ENCODE measurements at places on chromosomes 12 and 14.

GRCh38 chr12:14995583-14996425, 23.0 kb downstream of the PDE6H start:
- peak; percentile 35 for DNase-seq

DNA sequence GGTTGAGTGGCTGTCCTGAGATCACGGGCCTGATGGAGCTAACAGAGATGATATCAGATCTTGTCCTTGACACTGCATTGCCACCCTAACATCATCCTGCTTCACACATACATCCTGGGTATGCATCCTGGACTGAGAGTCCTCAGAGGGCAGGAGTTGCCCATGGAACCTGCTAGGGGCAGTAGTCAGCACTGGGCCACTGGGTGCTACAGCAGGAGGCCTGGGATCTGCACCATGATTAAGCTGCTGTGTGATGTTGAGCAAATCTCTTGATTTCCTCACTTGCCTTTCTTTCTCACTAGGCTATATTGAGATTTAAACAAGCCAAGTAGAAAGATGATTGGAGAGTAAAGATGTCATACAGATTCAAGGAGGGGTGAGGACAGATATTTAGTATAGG, 22.1 kb upstream of the EIF4B start:
- DNase-seq = no peak

DNA sequence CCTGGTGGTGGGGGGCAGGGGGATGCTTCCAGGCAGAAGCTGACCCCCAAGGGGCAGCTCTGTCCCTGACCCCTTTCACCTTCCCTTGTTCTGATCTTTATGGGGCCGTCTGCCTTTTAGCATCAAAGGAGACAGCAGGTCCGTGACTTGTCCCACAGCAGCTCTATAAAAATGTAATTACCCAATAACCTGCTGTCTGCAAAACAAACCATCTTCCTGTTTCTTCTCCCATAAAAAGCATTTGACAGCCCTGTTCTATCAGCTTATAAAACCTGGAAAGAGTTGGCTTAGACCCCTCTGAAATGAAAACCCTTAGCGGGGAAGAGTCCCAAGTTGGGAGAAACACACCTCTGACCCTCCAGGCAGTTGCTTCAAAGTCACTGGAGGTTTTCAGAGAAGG, 416.9 kb downstream of the MED13L start:
- DNase-seq = no peak

DNA sequence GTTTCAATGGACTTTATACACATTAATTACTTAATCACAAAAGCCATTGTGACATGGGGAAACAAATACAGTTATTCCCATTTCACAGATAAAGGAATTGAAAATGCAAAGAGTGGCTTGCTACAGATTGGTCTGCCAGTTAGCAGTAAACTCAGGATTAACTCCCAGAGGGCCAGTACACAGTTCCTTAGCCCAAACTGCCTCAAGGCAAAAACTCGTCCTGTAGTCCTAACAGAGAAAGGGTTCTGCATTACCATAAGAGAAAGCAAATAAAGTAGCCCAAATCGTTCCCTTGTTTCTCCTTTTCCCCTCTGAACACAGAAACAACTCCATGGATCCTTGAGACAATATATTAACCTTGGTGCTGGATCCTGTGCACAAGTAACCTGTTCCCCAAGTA, 274.4 kb downstream of the LRIG3 start:
- DNase-seq = no peak

DNA sequence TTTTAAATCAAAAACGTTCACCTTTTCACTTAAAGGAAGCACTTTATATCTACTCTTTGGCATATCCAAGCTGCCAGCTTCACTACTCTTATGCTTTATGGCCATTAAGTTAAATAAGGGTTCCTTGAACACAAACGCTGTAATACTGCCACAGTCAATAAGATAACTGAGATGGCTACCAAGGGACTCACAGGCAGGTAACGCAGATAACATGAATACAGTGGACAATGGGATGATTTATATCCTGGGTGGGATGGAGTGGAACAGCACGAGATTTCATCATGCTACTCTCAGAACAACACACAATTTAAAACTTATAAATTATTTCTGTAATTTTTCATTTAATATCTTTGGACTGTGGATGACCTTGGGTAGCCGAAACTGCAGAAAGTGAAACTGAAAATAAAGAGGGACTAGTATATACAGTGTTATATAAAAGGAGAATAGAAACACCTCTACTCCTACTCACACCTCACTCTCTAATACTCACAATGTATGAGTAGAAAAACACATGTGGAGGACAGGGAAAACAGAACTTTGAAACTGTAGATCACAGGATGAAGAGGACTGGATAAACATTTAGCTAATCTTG, 367.3 kb downstream of the C12orf50 start:
- no peak for DNase-seq

- no peak for DNase-seq
Observed at GRCh38 chr12:16020031-16020430, 108.9 kb downstream of the DERA start.

DNA sequence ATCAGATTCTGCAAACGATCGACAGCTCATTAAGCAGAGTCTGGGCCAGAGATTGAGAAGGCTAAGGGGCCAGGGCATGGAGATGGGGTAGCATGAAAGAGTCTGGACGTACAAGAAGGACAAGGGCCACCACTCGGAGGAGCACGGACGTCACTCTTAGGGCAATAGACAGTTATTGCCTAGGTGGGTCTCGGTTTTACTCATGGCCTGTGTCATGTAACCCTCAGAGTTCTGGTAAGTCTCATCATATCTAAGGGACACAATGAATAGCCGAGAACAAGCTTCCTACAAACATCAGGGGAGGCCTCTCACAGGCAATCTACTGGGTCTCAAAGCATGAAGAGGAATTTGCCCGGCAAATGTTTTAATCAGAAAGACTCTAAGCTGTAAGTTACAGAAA, 30.4 kb upstream of the ITPK1 start:
- DNase-seq = no peak

GRCh38 chr12:26730481-26731350, 102.3 kb downstream of the ITPR2 start:
- DNase-seq = no peak

DNA sequence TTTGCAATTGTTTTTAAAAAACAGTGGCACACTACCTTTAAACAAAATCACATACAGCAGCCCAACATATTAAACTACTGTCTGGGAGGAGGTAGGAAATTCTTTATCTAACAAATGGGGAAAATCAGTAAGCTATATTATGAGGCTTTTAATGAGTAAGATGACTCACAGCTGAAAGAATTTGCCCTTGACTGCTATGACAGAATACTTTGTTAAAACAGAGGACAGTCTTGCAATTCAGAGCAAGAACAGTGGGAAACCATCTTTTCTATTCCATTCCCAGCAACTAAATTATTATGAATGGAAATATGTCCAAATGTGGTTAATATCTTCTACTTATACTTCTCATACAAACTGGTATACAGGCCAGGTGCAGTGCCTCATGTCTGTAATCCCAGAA, 49.2 kb upstream of the SGPP1 start:
- peak; percentile 50 for DNase-seq

DNA sequence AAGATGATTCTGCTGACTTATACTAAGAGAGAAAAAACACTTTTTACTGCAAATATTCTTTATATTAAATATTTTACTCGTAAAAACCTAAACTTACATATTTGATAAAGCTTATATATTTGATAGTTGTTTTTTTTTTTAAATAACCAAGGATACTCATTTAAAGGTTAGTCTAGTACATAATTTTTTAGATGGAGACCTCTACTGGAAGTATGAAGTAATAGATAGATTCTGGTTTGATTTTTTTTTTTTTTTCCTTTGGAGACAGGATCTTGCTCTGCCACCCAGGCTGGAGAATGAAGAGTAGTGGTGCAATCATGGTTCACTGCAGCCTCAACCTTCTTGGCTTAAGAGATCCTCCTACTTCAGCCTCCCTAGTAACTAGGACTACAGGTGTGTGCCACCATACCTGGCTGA, 16.4 kb downstream of the ARID2 start:
- DNase-seq = peak; percentile 51

DNA sequence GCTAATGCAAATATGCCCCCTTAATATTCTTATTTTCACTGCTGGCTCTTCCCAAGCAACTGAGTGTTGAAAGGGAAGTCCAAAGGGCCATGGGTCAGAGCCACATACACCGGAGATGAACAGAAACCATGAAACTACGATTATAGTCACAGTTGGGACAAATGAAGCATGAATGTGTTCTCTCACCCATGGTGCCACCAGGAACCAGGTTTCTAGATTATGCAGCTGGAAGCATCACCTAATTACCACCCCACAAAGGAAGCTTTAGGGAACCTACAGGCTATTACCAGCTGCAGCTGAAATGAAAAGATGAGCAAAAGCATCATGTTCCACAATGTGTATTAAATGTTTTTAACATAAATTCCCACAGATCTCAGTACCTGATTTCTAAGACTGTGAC, 15.4 kb downstream of the TMTC1 start:
- DNase-seq = no peak

GRCh38 chr12:9625019-9625418, 17.3 kb upstream of the KLRB1 start:
- DNase-seq = no peak

GRCh38 chr12:40168001-40168400, 56.8 kb upstream of the LRRK2 start:
- DNase-seq = no peak

DNA sequence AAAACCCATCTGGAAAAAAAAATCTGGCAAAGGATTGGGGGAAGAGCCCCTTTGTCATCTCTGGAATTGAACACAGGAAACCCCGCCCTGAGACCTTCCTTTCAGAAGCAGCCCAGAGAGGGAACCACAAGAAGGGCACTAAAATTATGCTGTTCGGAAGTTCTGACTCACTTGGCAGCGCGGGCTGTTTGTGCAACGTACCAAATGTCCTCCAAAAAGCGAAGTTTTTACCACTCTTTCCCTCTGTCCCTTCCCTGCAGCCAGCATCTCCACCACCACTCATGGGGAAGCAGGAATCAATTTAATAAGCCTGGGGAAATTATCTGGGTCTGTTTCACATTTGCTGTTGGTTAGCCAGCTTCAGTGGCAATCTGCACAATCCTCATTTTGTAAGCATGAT, 3.2 kb upstream of the SYNE3 start:
- DNase-seq = peak; percentile 92

GRCh38 chr12:6555018-6555691, 687 bp downstream of the IFFO1 start:
- no peak for DNase-seq

GRCh38 chr12:9449181-9449580, 158.5 kb downstream of the KLRB1 start:
- DNase-seq = no peak

- no peak for DNase-seq
Observed at GRCh38 chr12:95202691-95203486, 14.4 kb downstream of the FGD6 start.
